Muscle of leg (tissue), 16 donors: ENCODE measurements at places on chromosomes 1 and 21. TPM values are rescaled to one million over a fixed set of nuclear protein-coding genes. Genes with fewer than 3 reads are reported as not detected.

DNA sequence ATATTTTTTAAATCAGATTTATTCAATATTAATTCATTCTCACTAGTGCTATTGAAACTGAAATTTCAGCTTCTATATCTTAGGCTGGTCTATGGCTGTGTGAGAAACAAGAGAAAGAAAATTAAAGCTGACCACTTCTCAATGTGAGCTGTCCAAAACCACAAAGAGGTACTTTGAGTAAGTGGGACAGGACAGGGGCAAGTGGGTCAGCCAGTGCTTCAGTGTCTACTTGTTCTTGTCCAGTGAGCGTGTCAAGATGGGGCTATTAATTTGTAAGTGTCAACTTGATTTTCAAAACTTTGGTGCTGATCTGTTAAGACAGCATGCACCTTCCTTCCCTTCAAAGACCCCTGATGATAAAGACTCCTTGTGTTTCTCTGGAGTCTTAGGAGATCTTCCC, 533.9 kb downstream of the PLPP3 start:
- DNase-seq, result no peak

- DNase-seq, result no peak
These were observed 5.5 kb upstream of the PLEKHM2 start for GRCh38 chr1:15678578-15678977.

DNA sequence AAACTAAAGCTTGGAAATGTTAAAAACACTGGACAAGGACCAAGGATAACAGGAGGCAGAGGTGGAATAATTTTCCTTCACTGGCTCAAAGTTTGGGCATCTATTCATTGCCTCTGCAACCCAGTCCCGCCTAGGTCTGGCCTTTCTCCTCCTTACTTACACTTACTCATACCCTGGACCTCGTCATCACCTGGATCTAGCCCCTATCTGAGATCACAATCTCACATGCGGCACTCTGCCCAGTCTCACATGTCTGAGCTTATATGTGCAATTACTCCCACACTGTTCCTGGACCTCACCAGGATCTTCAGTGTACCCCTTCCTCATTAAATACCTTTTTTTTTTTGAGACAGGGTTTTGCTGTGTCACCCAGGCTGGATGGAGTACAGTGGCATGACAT, 37.6 kb downstream of the NVL start:
- no peak for DNase-seq

GRCh38 chr21:45090966-45091365, 16.6 kb downstream of the ADARB1 start:
- DNase-seq, result no peak

- no peak for DNase-seq
These were observed 8.4 kb downstream of the MX2 start for GRCh38 chr21:41369920-41370839.

DNA sequence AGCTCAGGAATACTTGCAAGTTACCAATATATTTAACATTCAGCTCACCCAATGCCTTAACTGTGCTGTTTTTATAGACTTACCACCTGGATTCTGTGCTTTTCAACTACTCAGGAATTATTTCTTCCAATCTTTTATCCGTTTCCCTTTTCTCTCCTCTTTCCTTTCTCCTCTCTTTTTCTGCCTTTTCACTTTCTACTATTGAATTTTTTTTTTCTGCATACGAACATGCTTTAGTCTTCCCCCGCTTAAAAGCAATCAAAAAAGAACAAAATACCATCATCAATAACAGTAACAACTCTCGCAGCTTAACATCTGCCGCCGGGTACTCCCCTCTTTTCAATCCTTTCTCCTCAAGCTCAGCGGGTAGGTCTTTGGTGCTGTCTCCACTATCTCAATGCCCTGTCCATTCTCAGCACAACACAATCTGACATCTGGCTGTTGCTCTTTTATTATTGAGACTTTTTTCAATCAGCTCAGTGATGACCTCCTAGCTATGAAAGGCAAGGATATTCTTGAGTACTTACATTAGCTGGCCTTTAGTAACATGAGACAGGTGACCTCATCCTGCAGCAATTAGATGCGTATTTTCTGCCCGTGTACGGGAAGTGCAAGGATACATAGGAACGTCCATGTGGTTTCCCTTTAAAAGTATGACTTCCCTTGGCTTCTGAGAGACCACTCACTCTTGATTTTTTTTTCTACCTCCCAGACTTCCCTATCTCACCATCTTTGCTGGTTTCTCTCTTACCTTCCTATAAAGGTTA, 40.2 kb upstream of the SIPA1L2 start:
- peak; percentile 58 for DNase-seq

DNA sequence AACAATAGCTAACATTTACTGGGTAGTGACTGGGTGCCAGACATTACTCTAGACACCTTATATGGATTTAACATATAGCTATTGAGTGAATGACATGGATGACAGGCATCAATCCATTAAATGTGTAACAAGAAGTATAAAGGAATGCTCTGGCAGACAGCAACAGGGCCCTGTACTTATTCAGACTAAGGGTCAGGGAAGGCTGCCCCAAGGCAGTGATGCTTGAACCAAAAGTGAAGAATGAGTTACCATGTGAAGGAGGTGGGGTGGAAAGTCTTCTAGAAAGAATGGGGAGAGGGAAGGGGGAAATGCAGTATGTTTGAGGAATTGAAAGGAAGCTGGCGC, 8.3 kb upstream of the PTPRF start:
- DNase-seq, result no peak

Gene PPIAL4G
- not detected for polyA plus RNA-seq

Gene RIPPLY3
- polyA plus RNA-seq, result 0.28 TPM
